Regular cardiac myocyte (primary cell): ENCODE measurements at places on chromosomes 3 and 15. TPM values are rescaled to one million over a fixed set of nuclear protein-coding genes. Genes with fewer than 3 reads are reported as not detected.

The SLITRK3 gene
- not detected in 2 replicates for total RNA-seq

The NRROS gene
- 0.58 and 0.85 TPM in 2 replicates for total RNA-seq

The ZNF80 gene
- total RNA-seq: not detected in 2 replicates

The PEX11A gene
- 2.9 and 8.2 TPM in 2 replicates for total RNA-seq

The SNX22 gene
- total RNA-seq: 0.19 and 0.28 TPM in 2 replicates
